Osteocyte (in vitro differentiated cells): ENCODE measurements at places on chromosomes 12 and 14. TPM values are rescaled to one million over a fixed set of nuclear protein-coding genes. Genes with fewer than 3 reads are reported as not detected.

- H3K27ac ChIP-seq, result no peak overlapping the region
- H3K27me3 ChIP-seq, result no peaks in the 10 kb centered on the region
Measured at GRCh38 chr14:22939684-22940083, 10.5 kb upstream of the PRMT5 start.

IFI27 gene
- 1.5 and 2.6 TPM in 2 replicates for total RNA-seq

DNA sequence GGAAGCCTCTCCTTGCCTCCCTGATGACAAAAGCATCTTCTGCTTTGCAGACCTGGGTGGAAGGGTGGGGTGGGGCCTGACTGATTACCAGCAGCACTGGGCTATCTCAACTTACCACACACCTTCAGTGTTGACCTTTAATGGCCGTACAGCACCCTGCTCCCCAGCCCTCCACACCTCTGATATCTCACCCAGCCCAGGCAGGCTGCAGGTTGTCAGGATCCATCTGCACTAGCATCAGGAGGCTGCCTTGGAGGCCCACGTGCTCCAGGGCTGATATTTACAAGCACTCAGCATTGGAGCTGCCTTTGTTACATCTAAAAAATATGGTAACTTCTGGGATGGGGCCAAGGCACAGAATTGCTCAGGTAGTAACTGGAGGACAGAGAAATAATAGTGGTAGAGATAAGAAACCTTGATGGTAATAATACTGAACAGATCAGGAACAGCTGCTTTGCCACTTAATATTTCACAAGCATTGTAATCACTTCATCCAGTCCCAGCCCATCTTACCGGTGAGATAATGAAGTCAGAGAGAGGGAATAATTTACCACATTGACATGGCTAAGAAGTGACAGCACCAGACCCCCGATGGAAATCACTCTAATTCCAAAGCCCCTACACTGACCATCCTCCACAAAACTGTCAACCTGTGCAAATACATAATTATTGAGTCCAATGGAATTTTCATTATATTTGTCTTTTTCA is 125.2 kb upstream of the RFLNA start:
- DNase-seq, result no peak
- H3K27ac ChIP-seq, result no peak overlapping the region
- H3K4me1 ChIP-seq, result peaks cover 33% of the 10 kb centered on the region

- H3K27ac ChIP-seq, result no peak overlapping the region
- peaks cover 7% of the 10 kb centered on the region for H3K4me1 ChIP-seq
- no peaks in the 10 kb centered on the region for H3K36me3 ChIP-seq
Measured at GRCh38 chr12:91889059-91889458, 256.6 kb downstream of the BTG1 start.

- H3K27ac ChIP-seq, result no peak overlapping the region
- no peaks in the 10 kb centered on the region for H3K27me3 ChIP-seq
- H3K4me3 ChIP-seq, result no peak overlapping the region
- peaks cover 2% of the 10 kb centered on the region for H3K4me1 ChIP-seq
- DNase-seq, result no peak
- no peaks in the 10 kb centered on the region for H3K36me3 ChIP-seq
Measured at GRCh38 chr12:128829861-128830504, 6.2 kb upstream of the SLC15A4 start.

BMP4 gene
- 6.9 and 7.3 TPM in 2 replicates for total RNA-seq

E2F7 gene
- 2.6 and 3.0 TPM in 2 replicates for total RNA-seq

CLEC4C gene
- total RNA-seq, result not detected in 2 replicates

NUAK1 gene
- 20.2 and 21.1 TPM in 2 replicates for total RNA-seq

GRCh38 chr14:44803239-44803905 is 158.4 kb downstream of the KLHL28 start:
- DNase-seq, result no peak
- peaks cover 7% of the 10 kb centered on the region for H3K27me3 ChIP-seq
- no peak overlapping the region for H3K4me3 ChIP-seq
- no peaks in the 10 kb centered on the region for H3K36me3 ChIP-seq
- H3K27ac ChIP-seq, result no peak overlapping the region

DNA sequence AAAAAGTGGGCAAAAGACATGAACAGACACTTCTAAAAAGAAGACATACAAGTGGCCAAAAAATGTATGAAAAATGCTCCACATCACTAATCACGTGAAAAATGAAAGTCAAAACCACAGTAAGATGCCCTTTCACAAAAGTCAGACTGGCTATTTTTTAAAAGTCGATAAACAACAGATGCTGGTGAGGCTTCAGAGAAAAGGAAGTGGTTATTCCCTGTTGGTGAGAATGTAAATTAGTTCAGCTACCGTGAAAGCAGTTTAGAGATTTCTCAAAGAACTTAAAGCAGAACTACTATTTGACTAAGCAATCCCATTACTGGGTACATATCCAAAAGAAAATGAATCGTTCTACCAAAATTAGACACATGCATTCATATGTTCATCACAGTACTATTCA is 237.0 kb downstream of the KIF21A start:
- DNase-seq, result no peak
- H3K36me3 ChIP-seq, result no peaks in the 10 kb centered on the region
- H3K27me3 ChIP-seq, result no peaks in the 10 kb centered on the region
- H3K4me3 ChIP-seq, result no peak overlapping the region

DNA sequence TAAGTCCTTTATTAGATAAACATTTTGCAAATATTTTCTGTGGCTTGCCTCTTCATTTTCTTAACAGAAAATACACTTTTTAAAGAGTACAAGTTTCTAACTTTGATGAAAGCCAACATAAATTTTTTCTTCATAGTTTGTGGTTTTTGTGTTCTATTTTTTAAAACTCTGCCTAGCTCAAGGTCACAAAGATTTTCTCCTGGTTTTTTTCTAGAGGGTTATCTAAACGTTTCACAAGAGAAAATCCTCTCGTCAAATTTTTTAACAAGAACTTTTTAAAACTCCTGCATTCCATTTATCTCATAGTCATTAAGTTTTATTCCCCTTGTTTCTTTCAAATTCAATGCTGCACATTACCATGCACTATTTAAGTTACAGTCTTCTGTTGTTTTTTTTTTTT is 8.2 kb downstream of the AREL1 start:
- peaks cover 10% of the 10 kb centered on the region for H3K36me3 ChIP-seq
- H3K27me3 ChIP-seq, result no peaks in the 10 kb centered on the region
- no peak overlapping the region for H3K4me3 ChIP-seq
- H3K27ac ChIP-seq, result peak overlapping the region; percentile 44

DNA sequence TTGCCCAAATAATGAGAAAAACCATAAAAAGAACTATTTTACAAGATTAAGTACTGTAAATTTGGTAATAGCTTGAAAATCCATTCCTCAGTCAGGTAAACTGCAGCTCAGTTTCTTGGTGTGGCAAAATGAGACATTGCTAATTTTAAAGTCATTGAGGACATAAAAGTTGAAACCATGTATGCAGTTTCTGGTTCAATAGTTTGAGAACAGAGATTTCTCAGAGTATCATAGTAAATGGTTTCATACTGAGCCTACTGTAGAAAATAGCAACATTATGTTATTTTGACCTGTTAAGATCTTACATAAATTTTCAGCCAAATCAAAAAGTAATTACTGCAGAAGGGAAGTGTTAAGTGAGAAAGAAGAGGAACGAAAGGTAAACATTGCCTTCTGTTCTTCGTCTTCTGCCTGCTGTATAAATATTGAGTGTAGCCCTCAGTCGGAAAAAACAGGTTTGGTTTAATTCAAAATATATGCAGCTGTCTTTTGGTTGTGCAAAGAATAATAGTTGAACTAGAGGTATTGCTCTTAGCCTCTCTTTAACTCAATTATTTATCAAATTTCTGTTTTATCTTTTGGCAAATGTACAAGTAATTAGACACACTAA is 119.6 kb downstream of the SYNE2 start:
- no peak overlapping the region for H3K4me3 ChIP-seq
- peaks cover 2% of the 10 kb centered on the region for H3K4me1 ChIP-seq
- H3K36me3 ChIP-seq, result peaks cover 6% of the 10 kb centered on the region
- no peak for DNase-seq
- H3K27me3 ChIP-seq, result no peaks in the 10 kb centered on the region
- no peak overlapping the region for H3K27ac ChIP-seq

OR4E2 gene
- not detected in 2 replicates for total RNA-seq

DNA sequence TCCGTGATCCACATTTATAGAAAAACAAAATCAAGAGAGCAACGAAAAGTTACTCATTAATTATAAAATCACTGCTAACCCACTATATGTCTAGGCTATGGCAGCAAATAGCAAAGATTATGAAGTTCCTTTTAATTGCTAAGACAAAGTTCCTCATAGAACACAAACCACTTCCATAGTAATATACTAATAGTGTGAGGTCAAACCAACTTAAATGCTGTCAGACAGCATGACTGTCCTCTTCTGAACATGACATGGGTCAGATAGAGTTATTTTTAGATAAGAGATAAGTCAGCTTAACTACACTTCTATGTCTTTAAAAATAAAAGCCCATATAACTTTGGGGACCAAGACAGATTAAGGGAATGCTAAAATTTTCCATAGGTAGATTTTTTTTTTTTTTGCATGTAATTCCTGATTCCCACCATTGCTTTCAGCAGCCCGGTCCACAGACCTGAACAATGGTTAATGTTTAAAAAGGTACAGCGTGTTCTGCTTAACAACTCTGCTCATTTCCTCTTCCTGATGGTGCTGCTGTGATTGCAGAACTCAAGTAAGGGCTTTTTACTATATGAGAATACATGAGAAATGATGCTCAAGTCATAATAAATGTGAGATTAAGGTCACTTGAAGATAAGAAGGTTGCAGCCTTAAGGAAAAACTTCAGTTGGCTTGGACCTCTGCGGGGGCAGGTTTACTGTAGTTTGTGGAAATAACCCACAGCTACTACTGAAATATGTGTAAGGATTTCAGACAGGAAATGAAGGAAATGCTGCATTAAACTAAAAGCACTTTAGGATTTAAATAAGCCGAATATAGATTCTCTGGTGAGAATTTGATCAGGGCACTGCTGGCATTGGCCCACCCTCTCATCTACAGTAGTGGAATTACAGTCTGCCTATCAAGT is 37.7 kb upstream of the DUSP6 start:
- H3K27ac ChIP-seq, result peak overlapping the region; percentile 75
- no peaks in the 10 kb centered on the region for H3K27me3 ChIP-seq

ZNF384 gene
- 66.6 and 68.3 TPM in 2 replicates for total RNA-seq

P2RX2 gene
- total RNA-seq, result not detected in 2 replicates

GPX2 gene
- not detected in 2 replicates for total RNA-seq

- peak overlapping the region; percentile 6 for H3K27ac ChIP-seq
- H3K4me1 ChIP-seq, result peaks cover 39% of the 10 kb centered on the region
- H3K4me3 ChIP-seq, result no peak overlapping the region
Measured at GRCh38 chr12:20415028-20415427, 46.7 kb downstream of the PDE3A start.

HOMEZ gene
- total RNA-seq, result 6.9 and 8.4 TPM in 2 replicates

WNT1 gene
- total RNA-seq, result not detected in 2 replicates

GRCh38 chr14:100786576-100787219 is 39.2 kb upstream of the MEG3 start:
- H3K4me3 ChIP-seq, result no peak overlapping the region
- H3K27ac ChIP-seq, result no peak overlapping the region
- peaks cover 13% of the 10 kb centered on the region for H3K27me3 ChIP-seq
- DNase-seq, result no peak
- peaks cover 2% of the 10 kb centered on the region for H3K4me1 ChIP-seq
- no peaks in the 10 kb centered on the region for H3K36me3 ChIP-seq

DNA sequence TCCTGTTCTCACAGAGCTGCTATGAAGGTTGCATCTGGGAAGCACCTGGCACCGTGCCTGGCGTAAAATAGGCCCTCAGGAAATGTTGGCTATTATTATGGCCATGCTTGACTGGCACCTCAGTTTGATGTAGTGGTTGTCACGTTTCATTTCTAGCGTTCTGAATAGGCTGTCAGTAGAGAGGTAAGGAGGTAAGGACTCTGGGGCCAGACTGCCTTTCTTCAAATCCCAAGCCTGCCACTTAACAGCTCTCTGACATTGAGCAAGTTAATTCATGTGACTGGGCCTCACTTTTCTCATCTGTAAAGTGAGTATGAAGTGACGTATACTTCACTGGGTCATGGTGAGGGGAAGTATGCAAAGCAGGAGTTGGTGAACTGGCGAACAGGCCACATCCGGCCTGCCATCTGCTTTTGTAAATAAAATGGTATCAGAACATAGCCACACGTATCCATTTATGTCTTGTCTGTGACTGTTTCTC is 196.2 kb downstream of the CACNA1C start:
- no peaks in the 10 kb centered on the region for H3K36me3 ChIP-seq
- no peak overlapping the region for H3K4me3 ChIP-seq
- no peak for DNase-seq
- peak overlapping the region; percentile 68 for H3K27ac ChIP-seq
- peaks cover 88% of the 10 kb centered on the region for H3K4me1 ChIP-seq

DNA sequence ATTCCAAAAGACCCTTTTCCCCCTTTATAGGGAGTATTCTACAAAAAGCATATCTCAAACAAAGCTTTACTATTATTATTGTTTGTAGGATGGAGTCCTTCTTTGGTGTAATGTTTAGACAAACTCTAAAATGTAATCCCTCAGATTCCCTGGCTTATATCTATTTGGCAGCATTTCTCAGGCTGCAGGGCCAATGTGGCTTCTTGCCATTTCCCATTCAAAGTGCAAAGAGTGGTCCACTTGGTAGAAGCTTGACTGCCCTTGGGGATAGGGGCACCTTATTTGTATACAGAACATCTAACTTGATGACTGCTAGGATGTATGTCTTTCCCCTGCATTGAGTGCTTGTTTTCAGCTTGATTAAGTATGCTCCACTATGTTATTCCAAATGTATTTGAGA is 242.7 kb downstream of the PRKD1 start:
- no peak for DNase-seq
- no peak overlapping the region for H3K4me3 ChIP-seq
- H3K4me1 ChIP-seq, result peaks cover 19% of the 10 kb centered on the region
- no peaks in the 10 kb centered on the region for H3K27me3 ChIP-seq

PMEL gene
- total RNA-seq, result 1.0 and 1.4 TPM in 2 replicates

ISM2 gene
- total RNA-seq, result not detected in 2 replicates

SLC11A2 gene
- total RNA-seq, result 42.6 and 51.8 TPM in 2 replicates

GRCh38 chr14:60652674-60653651 is 3.7 kb upstream of the SIX1 start:
- H3K36me3 ChIP-seq, result peaks cover 5% of the 10 kb centered on the region
- peak overlapping the region; percentile 99 for H3K27ac ChIP-seq
- H3K4me3 ChIP-seq, result peak overlapping the region; percentile 99

GRCh38 chr12:2221030-2221621 is 168.3 kb downstream of the CACNA1C start:
- peak overlapping the region; percentile 27 for H3K27ac ChIP-seq
- peaks cover 22% of the 10 kb centered on the region for H3K36me3 ChIP-seq
- no peaks in the 10 kb centered on the region for H3K27me3 ChIP-seq
- no peak for DNase-seq
- H3K4me1 ChIP-seq, result no peaks in the 10 kb centered on the region

STON2 gene
- not detected in 2 replicates for total RNA-seq

DNA sequence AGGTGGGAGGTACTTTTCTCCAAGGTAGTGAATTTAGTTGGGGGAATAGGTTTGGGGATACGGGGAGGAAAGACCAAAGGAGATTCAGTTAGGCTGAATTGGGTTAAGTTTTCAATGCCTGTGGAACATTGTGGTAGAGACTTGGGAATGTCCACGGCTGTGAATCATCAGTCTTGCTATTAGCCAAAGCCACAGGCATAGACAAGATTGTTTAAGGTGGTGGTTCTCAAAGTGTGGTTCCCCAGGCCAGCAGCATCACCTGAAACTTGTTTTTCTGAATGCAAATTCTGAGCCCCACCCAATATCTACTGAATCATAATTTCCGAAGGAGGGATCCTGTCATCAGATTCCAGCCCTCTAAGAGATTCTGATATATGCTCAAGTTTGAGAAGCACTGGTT is 316.2 kb downstream of the EGLN3 start:
- no peak overlapping the region for H3K27ac ChIP-seq
- H3K4me3 ChIP-seq, result no peak overlapping the region
- H3K27me3 ChIP-seq, result peaks cover 7% of the 10 kb centered on the region
- no peak for DNase-seq
- no peaks in the 10 kb centered on the region for H3K4me1 ChIP-seq

RNF212B gene
- not detected in 2 replicates for total RNA-seq
